Glutamatergic neuron (in vitro differentiated cells): ENCODE measurements at places on chromosomes 2 and 18. TPM values are rescaled to one million over a fixed set of nuclear protein-coding genes. Genes with fewer than 3 reads are reported as not detected.

Gene CFAP210
- total RNA-seq, result 0.32 TPM

Gene SERPINB8
- 4.2 TPM for total RNA-seq

Gene NTSR2
- not detected for total RNA-seq

DNA sequence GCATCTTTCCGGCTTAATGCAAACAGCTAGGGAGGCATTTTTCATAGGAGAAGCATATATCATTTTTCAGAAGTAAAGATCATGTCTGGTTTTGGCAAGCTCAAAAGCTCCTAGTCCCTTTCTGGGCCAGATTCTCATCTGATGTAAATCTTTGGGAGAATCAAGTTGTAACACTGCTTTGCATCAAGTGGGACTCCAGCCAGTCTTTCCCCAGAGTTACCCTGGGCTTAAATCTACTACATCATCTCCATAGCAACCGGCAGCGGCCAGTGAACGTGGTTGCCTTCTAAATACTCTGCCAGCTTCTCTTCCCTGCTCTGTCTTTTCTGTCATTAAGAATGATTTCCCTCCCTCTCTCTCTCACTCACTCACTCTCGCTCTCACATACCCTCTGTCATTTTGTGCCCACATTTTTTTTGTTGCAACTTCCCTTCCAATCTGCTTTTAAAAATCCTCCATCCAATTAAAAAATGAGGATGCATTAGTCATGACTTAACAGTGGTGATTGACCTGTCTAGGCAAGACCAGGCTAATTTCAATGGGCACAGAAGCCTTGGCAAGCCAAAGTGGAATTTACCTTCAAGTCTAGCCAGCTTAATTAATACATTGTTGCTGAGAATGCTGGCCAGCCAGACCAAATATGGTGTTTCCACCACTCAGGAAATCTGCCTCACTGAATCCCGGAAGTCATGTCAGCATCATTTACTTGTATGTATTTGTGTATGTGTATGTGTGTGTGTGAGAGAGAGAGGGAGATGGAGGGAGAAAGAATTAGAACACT, 93.0 kb downstream of the NRP2 start:
- no peak for DNase-seq

- DNase-seq, result no peak
Measured at GRCh38 chr2:11876436-11876835, 130.0 kb downstream of the LPIN1 start.

- DNase-seq, result peak; percentile 20
Measured at GRCh38 chr18:35376393-35376741, 770 bp downstream of the ZNF396 start.

GRCh38 chr2:108417254-108417653, 31.8 kb upstream of the GCC2 start:
- no peak for DNase-seq

DNA sequence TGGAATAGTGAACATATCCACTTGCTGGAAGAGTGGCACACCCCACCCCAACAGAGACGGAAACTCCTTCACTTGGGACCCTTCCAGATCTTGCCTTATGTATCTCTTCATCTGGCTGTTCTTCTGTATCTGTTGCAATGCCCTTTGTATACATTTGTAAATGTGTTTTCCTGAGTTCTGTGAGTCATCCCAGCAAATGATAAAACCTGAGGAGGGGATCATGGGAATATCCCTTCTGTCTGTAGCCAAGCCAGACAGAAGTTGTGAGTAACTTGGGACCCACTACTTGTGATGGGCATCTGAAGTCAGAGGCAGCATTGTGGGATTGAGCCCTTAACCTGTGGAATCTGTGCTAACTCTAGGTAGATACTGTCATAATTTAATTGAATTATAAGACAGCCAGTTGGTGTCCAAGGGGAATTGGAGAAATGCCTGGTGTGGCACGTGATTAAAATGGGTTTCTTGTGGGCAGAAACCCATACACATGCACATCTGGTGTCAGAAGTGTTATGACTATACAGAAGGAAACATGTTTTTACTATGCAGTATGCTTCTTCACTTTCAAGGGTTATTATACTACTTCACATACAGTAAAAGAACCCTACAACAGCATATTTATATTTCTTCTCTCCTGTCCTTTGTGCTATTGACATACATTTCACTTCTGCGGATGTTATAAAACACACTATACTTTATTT, 32.3 kb upstream of the TMEM247 start:
- DNase-seq, result no peak

DNA sequence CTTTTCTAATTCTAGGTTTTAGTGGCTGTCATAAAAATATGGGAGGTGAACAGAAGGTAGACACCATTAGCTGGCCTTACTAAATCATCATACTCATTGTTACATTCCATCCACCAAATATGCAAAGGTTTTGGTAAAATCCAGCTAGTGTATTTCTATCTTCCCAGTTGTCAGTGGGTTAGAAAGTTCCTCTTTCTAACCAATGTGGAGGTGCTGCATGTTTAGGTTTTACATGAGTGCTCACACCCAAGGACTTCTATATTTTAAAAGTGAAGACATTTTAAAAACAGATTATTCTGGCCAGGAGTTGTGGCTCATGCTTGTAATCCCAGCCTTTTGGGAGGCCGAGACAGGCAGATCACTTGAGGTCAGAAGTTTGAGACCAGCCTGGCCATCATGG, 5.9 kb downstream of the ALPP start:
- no peak for DNase-seq

- DNase-seq, result no peak
Measured at GRCh38 chr18:49691177-49691608, 122.1 kb downstream of the ACAA2 start.

- peak; percentile 65 for DNase-seq
Measured at GRCh38 chr18:61893971-61894750, 1.4 kb upstream of the RNF152 start.

DNA sequence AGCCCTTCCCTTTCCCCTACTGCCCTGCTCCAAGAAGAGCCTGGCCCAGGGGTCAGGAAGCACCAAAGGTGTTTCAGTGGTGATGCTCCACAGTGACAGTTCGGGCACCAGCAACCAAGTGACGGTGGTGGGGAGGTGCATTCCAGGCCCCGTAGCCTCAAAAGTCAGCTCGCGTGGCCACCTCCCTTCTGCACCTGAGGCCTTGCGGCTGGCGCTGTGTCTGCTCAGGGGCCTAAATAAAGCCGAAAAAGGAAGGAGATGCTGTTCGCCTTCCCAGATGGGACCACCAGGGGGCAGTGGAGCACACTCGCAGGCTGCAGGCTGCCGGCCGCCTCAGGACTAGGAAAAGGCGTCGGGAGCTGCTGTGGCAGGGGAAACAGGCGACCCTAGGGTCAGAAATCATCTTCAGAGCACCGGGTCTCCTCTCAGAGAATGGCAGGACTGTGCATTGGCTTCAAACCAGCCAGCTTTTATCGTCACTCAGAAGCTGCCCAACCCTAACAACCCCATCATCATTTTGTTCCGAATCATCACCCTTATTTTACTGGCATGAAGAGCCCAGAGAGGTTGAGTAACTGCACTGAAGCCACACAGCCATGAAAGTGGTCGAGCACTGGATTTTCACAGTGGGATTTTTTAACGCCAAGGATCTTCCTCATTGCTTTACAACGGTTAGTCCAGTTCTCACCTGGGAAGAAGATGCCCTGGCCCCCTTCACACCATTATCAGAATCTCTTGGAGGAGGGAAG, 213.0 kb upstream of the CELF4 start:
- peak; percentile 92 for DNase-seq
